ENCODE measurements at places on chromosomes 5 and 9.

- DNase-seq = no peak
Measured at GRCh38 chr9:14438232-14439021, 124.5 kb upstream of the NFIB start.

GRCh38 chr5:62786099-62786498, 207.5 kb downstream of the LRRC70 start:
- no peak for DNase-seq

DNA sequence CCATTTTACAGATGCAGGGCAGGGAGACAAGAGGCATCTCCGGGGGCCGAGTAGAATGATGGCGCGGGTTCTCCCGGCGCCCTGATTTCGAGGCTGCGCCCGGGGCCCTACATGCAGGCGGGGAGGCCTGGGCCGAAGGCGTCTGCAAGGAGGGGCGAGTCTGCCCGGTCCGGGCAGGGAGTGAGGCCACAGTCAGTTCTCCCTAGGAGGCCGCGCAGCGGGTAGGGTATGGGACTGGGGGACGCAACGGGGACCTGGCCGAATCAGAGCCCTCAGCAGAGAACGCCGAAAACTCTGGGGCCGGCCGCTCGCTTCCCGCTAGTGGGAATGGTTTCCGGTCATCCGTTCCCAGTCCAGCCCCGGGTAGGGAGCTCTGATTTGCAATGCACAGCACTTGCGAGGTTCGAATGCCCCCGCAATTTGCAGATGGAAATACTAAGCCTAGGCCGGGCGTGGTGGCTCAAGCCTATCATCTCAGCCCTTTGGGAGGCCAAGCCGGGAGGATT, 6.4 kb downstream of the TLX3 start:
- DNase-seq = no peak

DNA sequence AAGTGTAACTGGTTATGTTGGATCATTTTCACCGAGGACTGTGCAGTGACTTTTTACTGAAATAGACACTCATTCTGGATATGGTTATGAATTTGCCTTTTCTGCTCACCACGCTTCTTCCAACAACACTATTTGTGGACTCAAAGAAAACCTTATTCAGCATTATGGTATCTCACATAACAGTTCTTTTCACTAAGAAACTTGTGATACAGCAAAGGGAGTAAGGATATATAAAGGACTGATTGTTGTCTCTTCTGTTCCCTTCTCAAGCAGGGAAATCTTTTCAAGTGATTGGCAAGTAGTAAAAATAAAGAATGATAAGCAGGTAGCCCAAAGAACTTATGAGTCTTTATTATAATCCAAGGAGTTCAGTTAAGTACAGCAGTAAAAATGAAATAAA, 131.5 kb upstream of the SV2C start:
- no peak for DNase-seq

GRCh38 chr5:141330299-141331080, at the start of gene PCDHGA1:
TSS of gene PCDHGA1 (plus strand) at chr5:141330514.
- no peak for DNase-seq

DNA sequence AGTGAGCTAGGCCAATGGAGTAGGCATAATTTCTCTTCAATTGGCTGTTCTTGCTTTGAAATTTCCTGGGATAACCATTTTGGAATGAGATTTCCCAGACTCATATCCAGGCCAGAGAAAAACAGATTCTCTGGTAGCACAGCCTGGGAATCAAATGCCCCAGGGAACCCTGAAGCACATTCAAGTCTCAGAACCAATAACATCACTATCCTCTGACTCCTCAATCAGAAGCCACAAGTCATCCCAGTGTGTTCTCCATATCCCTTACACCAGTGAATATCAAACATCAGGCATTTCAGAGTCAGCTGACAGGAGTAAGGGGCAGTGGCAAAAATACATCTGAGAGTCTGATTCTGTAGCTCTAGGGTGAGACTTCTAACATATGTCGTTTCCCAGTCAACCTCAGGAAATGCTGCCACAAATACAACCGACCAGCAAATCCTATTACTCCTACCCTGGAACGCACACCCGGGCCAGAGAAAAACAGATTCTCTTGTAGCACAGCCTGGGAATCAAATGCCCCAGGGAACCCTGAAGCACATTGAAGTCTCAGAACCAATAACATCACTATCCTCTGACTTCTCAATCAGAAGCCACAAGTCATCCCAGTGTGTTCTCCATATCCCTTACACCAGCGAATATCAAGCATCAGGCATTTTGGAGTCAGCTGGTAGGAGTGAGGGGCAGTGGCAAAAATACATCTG, 537.7 kb upstream of the NMUR2 start:
- no peak for DNase-seq

GRCh38 chr5:143236682-143237081, 166.8 kb downstream of the NR3C1 start:
- no peak for DNase-seq

DNA sequence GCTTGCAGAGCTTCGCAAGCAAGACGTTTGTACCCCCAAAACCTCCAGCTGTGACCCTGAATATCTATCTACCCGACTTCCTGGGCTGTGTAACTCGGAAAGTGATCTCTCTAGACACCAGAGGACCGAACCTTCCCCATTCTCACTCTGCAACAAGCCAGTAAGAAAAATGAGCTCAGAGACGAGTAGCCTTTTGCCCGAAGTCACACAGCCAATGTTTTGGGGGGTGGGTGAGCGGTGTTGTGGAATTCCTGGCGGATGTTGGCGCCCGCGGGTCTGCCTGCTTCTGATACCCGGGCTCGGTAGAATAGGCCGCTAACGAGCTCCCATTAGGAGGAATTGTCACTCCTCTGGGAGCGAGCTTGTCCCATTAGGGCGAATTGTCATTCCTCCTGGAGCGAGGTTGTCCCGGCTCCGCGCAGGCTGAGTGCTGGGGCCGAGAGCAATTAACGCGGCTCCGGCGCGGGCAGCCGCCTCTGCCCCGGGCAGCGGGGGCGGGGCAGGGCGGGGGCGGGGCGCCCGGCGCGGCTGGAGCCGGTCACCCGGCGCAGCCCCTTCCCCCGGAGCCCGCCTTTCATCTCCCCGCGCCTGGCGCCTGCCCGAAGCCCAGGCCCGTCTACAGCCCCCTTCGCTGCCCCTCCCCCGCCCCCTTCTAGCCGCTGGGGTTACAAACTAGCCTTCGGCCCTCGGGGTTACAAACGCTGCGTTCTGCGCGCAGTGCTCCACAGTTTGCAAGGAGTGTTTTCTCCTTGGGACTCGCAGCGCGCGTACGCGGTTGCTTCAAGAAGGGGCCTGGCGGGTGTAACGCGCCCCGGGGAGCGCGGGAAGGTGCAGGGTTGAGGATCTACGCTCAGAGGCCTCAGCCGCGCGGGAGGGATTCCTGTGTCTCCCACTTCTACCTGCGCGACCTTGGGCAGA, 3.5 kb upstream of the MSX2 start:
- DNase-seq = peak; percentile 77

DNA sequence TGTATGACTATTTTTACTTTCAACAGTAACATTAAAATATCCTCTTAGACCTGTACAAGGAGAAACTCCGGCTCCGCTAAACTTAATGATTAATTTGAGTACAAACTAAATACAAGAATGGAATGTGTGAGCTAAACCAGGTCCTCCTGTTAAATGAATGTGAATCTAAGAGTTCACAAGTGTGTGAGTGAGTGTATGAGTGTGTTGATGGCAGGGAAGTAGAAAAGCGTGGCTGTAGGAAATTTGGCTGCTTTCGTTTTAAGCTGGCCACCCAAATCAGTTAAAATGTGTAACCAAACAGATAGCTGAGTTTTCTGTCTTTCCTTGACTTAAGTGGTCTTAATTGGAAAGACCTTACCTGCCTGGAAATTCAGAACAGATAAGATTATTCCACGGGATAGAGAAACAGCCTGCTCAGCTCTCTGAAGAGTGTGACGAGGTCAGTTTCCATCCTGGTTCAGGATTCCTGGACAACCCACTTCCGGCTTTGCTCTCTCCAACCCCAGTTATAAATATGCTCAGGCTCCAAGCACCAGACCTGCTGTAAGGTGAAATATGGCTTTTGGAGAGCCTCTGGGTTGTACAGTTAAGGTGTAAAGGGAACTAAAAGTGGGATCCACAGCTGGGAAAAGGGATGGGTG, 908.6 kb upstream of the EDIL3 start:
- DNase-seq = no peak

GRCh38 chr5:175589714-175590113, 68.2 kb upstream of the HRH2 start:
- DNase-seq = no peak

DNA sequence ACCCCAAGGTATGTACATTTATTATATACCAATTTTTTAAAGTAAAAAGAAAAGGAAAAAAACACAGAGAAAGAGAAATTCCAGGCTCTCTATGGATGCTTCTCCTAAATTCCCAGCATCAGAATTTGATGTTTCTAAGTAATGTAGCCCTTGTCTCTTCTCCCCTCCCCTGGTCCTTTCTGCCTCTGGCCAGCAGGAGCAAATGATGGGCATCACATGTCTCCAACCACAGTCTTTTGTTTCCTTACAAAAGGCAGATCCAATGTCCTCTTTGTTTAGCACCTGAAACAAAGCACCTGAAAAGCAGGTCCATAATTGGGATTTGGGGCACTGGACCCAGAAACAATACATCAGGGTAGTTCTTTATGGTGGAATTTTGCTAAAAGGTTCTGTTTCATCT, 50.4 kb upstream of the APC start:
- no peak for DNase-seq

DNA sequence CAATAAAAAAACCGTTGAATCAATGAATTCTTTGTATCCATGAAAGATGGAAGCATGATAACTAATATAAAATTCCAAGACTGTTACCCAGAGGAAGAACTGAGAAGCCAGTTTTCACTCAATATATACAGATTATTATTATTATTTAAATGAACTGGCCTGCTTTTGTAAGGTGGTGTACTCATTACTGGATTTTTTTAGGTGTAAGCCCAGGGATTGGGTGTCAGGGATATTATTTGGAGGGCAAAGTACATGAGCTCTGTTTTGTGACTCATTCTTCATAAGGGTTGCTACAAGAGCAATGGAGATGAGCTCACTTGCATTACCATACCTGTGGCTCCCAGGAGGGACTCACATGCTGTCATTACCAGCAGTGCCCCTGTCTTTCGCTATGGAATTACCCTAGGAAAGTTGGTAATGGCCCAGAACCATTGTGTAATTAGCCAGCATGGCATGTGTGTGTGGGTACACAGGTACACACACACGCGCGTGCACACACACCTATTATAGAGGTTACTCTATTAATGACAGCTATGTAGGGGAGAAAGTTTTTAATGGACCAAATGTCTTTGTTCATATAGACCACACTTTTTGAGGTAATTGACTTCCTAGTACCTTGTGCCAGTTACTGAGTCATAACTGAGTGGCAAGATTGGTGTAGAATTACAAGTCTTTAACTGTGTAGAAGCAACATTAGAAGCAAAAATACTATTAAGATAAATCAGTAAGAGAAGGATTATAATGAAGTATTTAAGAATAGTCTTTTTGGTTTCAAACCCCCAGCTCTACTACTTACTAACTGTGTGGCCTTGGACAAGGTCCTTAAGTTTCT, 143.4 kb downstream of the GDNF start:
- no peak for DNase-seq

- DNase-seq = no peak
Measured at GRCh38 chr9:135359764-135360163, 119.8 kb upstream of the PPP1R26 start.

- DNase-seq = no peak
Measured at GRCh38 chr5:172322028-172322965, 38.7 kb upstream of the UBTD2 start.

GRCh38 chr5:170053896-170054295, 51.8 kb upstream of the FOXI1 start:
- no peak for DNase-seq

DNA sequence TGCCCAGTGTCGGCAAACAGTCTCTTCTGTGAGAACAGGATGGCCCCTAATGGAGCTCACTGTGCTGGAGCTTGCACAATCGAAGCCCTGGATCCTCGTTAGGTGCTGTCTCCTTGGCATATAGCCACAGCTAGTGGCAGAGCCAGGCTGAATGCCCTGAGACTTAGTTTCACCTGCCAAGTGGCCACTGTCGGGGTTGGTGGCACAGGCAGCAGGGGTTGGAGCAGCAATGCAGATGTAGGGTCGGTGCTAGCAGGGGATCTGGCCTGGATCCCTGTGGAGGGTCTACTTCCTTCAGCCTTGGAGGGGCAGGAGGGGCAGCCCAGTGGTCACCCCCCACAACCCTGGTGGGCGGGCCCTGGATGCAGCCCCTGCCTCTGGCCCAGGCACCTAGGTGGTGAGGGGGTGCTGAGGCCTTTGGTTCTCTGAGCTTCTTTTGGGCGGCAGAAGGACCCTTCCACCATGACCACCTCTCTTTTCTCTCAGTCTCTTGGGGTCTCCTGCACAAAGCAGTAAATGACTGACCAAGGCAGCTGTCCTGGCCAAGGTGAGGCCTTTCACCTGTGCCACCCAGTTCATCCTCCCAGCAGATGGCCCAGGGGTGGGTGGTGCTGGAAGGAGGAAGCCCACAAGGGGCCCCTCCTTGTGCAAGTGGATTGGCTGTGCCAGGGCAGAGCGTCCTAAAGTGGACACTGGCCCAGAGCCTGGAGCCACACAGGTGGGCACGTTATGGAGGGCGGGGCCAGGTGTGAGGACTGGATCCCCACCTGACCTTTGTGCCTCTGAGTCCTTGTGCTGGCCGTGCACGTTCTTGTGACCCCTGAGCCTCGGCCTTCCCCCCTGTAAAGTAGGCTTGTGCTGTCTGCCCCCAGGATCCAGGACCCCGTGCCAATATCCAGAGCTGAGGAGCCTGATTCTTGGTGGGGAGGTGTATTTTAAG, 44.8 kb downstream of the PHF2 start:
- DNase-seq = no peak
